ENCODE measurements at places on chromosomes 7 and 10. TPM values are rescaled to one million over a fixed set of nuclear protein-coding genes. Genes with fewer than 3 reads are reported as not detected.

- no peak overlapping the region for H3K4me3 ChIP-seq
- no peak overlapping the region for H3K27ac ChIP-seq
- no peak for DNase-seq
- peaks cover 30% of the 10 kb centered on the region for H3K4me1 ChIP-seq
Measured at GRCh38 chr7:87148332-87148955, 3.8 kb upstream of the DMTF1 start.

DNA sequence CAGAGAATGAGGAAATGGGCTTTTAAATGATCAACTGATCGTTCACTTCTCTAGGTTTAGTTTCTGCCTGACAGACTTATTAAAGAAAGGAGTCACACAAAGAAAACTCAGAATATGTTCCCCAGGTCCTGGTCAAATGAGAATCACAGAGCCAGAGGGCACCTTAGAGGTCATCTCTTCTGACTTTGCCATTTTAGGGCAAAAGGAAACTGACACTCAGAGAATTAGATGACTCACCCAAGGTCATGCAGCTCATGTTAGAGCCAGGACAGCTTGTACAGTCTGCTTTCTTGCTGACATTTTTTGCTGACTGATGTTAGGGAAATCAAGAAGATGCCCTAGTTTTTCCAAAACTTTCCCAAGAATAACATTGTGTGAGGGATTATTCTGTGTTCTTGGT, 312.7 kb upstream of the SP8 start:
- H3K4me1 ChIP-seq = no peaks in the 10 kb centered on the region
- H3K27me3 ChIP-seq = no peaks in the 10 kb centered on the region
- no peak for DNase-seq
- H3K27ac ChIP-seq = no peak overlapping the region

DNA sequence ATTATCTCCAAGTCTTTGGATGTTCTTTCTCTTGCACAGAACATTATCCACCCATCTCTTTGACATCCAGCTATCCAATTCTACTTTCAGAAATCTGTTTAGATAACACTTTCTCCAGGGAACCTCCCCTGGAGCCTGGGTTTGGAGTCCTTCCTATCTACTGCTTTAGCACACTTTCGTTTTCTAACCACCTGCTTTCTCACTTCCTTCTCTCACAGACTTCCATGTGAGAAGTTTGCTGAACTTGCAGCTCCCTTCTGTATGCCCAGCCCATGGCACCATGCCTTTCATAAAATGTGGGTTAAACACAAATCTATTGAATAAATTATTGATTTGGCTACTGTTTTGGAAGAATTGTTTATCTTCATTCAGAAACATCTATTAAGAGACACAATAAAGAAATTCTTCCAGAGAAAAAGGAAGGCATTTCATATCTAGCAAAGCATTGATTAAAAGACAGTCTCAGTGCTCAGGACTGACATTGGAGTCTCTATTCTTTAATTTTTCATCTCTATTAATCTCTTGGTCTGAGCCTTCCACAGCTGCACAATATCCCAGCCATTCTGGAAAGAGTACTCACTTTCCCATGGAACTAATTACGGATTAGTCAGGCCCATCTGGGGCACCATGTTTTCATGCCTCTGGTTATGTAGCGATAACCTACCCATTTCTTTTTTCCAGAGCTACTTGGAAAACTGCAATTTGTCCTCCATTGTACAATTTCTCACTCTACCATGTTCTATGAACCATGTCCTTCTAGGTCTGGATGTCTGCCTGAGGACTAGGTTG, 1077.3 kb downstream of the SORCS3 start:
- no peaks in the 10 kb centered on the region for H3K4me1 ChIP-seq
- no peaks in the 10 kb centered on the region for H3K27me3 ChIP-seq
- H3K36me3 ChIP-seq = peaks cover 7% of the 10 kb centered on the region
- H3K27ac ChIP-seq = no peak overlapping the region
- no peak overlapping the region for H3K4me3 ChIP-seq
- no peak for DNase-seq

The TMEM26 gene
- not detected for polyA plus RNA-seq
